ENCODE measurements at places on chromosomes 11 and 22. TPM values are rescaled to one million over a fixed set of nuclear protein-coding genes. Genes with fewer than 3 reads are reported as not detected.

GRCh38 chr22:36744413-36744765 is 31.5 kb downstream of the IFT27 start:
- DNase-seq, result no peak

OR6A2 gene
- total RNA-seq, result not detected

KBTBD4 gene
- total RNA-seq, result 22.6 TPM

GRCh38 chr11:58446294-58446693 is 4.3 kb upstream of the OR5B12 start:
- DNase-seq, result no peak

- no peak for DNase-seq
Observed at GRCh38 chr11:77522215-77522614, 48.3 kb upstream of the PAK1 start.

Data from lower leg skin (tissue), 4 donors.